Epithelial cell of umbilical artery (primary cell): ENCODE measurements at places on chromosomes 1 and 21. TPM values are rescaled to one million over a fixed set of nuclear protein-coding genes. Genes with fewer than 3 reads are reported as not detected.

Gene LPAR3
- 0.15 TPM in 1 of 2 replicates, not detected in the other for total RNA-seq

Gene COL6A2
- 6.5 and 14.0 TPM in 2 replicates for total RNA-seq

Gene LAMC2
- total RNA-seq: 9.3 and 13.0 TPM in 2 replicates

Gene DNAJC28
- total RNA-seq: 1.3 and 2.6 TPM in 2 replicates

Gene AMY1B
- total RNA-seq: not detected in 2 replicates

Gene TMEM82
- total RNA-seq: not detected in 2 replicates

Gene LIPI
- not detected in 2 replicates for total RNA-seq

Gene MTR
- 29.9 and 36.2 TPM in 2 replicates for total RNA-seq

Gene RAP1GAP
- under 0.01 TPM in 1 of 2 replicates, not detected in the other for total RNA-seq

Gene LMOD1
- total RNA-seq: under 0.01 and 0.15 TPM in 2 replicates

Gene SPRR2D
- not detected in 2 replicates for total RNA-seq

Gene VSIG8
- total RNA-seq: under 0.01 TPM in 1 of 2 replicates, not detected in the other

Gene CCDC27
- not detected in 2 replicates for total RNA-seq

Gene TCEA3
- total RNA-seq: 0.32 and 0.91 TPM in 2 replicates

Gene LENEP
- 0.76 TPM in 1 of 2 replicates, not detected in the other for total RNA-seq

Gene PGBD5
- total RNA-seq: under 0.01 TPM in 1 of 2 replicates, not detected in the other

Gene TMEM240
- total RNA-seq: 2.9 and 4.1 TPM in 2 replicates

Gene COL6A1
- total RNA-seq: 14.0 and 17.8 TPM in 2 replicates

Gene TDRD10
- total RNA-seq: 1.5 and 3.2 TPM in 2 replicates

Gene AIRE
- total RNA-seq: under 0.01 and 0.15 TPM in 2 replicates

Gene KPRP
- not detected in 2 replicates for total RNA-seq
